SJSA1 (cell line): ENCODE measurements at places on chromosomes 12 and 14. TPM values are rescaled to one million over a fixed set of nuclear protein-coding genes. Genes with fewer than 3 reads are reported as not detected.

DNA sequence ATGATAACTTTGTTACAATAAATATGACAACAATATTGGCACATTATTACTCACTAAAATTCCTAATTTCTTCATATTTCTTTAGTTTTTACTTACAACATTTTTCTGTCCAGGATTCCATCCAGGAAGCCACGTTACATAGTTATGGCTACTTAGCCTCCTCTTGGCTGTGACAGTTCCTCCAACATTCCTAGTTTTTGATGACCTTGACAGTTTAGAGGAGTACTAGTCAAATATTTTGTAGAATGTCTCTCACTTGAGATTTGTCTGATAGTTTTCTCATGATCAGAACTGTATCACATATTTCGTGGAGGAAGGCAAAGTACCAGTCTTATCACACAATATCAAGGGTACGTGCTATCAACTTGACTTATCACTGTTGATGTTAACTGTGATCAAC, 29.8 kb upstream of the LIN7A start:
- no peak for DNase-seq

Gene SMCO3
- total RNA-seq, result 0.16 TPM in 1 of 2 replicates, not detected in the other

Gene OR4Q2
- not detected in 2 replicates for total RNA-seq

Gene EML5
- 0.03 TPM in 1 of 2 replicates, not detected in the other for total RNA-seq

DNA sequence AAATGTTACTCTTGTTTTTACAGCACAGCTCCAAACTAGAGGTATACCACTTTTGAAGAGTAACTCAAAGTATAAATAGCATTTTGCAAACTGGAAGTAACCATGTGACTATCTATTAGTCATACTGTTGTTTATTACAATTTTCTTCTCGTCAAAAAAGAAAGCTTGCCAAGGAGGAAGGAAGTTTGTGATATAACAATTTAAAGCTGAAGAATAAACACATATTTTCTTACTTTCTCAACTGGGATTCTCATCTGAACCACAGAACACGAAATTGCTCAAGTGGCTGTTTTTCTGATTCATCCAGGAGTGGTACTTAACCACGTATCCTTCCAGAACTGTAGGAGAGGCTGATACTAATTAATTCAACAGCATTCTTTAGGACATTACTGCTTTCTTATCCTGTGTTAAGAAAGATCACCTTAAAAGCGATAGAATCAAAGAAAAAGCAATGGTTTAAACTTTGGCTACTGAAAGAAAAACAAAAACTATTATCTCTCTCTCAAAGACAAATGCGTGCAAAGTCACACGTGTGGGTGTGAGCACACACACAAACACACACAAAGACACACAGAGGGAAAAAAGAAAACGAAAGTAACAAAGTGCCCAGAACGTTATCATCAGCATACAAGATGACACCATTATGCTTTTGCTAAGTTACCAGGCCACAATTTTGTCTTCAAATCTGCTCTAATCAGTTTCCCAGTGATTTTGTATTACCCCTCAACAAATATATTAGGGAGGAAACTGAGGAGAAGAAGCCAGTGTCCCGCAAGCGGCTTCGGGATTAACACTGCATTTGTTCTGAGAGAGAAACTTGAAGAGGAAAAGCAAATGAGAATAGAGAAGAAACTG, at the start of gene CLEC2B:
CLEC2B (minus strand) TSS at position 48 of the 855 bp plus-strand sequence.
- peak; percentile 59 for DNase-seq

GRCh38 chr12:6688543-6688998, 604 bp downstream of the ZNF384 start:
- no peak for DNase-seq

Gene ARHGAP9
- 30.6 TPM in 2 replicates for total RNA-seq

DNA sequence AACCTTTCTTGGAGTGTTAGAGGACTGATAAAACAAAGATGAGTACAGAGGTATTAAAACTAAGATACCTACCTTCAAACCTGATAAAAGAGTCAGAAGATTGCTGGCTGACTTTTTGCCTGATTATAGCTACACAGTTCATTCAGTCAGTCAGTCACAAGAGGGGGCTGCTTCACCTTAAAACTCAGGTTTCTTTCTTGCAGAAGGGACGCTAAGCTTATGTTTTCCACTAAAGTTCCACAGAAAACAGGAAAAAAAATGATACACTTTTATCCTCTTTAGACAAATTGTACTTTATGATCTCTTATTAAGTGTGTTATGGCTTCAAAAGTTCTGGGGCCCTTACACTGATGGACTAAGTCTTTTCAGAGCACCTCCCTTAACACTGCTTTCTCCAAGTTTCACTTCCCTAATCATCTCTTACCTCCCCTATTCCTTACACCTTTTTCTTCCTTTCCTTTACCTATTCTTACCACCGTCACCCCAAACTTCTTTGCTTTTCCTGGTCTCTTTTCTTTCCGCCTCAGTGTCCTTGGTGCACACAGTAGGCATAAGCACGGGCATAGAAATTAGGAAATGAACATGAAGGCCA, 448.7 kb upstream of the OR4E1 start:
- DNase-seq, result no peak

Gene KLRC2
- total RNA-seq, result not detected in 2 replicates

DNA sequence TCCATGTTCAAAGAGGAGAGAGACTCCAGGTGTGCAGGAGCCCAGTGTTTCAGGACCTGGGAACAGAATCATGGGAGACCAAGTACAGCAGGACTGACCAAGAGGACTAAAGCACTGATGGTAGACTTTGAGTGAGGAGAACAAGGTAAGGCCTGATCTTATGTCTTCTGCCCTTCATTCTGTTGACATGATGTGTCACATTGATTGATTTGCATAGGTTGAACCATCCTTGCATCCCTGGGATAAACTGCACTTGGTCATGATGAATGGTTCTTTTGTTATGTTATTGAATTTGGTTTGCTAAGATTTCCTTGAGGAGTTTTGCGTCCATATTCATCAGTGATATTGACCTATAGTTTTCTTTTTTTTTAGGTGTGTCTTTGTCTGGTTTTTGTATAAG, 497.0 kb downstream of the TMEM121 start:
- DNase-seq, result no peak

Gene ADGRD1
- total RNA-seq, result 1.0 TPM in 1 of 2 replicates, not detected in the other

DNA sequence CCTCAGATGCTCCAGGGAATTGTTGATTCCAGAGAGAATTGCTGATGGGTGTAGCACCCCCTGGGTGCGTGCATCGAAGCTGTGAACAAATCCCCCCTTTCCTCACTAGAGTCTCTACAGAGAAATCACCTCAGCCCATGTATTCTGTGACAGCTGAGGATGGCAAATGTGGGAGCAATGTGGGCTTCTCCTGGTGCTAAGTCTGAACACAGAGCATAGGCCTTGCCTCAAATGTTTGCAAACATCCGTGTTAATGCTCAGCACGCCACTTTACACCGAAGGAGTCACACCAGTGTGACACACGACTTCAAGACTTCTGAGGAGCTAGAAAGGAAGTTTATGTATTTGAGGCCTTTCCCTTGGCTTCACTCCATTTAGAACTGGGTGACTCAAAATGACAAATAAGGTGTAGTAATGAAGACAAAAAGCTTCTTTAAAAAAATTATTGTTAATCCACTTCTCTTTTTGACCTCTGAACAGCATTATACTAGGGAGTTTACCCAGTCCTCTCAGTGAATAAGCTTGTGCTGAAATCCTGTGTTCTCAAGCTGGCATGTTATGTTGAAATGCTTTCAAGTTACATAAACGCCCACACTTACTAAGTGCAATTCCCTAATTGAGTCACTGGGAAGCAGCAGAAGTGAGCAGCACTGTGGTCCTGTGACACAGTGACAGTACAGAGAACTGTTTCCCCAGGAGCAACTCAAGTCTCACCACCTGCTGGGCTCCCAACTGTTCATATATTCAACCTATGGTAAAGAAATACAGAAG, 92.9 kb downstream of the FAR2 start:
- DNase-seq, result no peak

Gene APOF
- total RNA-seq, result not detected in 2 replicates

DNA sequence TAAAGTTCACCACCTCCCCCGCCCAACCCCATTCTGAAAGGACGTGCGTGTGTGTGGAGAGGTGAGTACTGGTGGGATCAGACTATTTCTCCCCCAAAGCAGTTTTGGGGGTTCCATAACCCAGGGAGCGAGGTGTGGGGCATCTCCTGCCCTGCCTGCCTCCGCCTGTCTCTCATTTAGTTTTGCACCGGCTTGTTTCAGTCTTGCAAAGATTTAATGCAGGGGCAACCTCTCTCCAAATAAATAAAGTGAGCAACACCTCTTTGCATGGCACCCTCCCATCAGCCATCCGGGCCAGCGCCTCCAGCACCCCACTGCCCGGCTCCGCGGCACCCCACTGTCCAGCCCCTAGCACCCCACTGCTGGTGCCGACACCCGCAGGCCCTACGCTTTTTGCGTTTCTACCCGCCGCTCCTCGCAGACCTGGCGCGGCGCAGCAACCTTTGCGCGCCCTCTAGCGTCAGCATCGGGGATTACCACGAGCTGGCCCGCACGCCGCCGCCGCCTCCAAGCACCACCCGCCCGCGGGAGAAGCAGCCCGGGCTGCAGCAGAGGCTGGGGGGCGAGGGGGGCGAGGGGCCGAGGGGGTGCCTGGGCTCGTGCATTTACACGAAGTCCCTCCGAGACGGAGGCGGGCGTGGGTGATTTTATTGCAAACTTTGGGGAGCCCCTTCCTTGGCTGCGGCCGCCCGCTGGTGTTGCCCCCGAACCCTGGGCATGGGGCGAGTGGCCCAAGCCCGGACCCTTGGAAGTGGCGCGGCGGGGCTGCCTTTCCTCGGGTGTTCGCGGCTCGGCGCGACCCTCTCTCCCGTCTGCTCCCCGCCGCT, 55.8 kb upstream of the VRK1 start:
- DNase-seq, result peak; percentile 55

Gene INSM2
- total RNA-seq, result not detected in 2 replicates

DNA sequence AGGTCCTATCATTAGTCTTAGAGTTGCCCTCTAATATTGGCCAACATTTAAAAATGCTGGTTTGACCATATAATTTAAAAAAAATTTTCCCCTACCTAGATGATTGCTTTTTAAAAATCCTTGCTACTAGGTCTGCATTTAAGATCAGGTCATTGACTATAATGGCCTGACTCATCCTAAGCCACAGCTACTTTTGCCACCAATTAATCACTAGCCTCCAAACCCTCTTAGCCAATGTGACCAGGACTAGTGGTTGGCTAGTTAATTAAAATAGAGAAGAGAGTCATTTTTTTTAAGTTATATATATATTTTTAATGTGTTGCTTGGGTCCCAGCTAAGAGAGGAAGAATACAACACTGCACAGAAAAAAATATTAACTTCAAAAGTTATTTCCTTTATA, 57.5 kb downstream of the SOS2 start:
- DNase-seq, result no peak

DNA sequence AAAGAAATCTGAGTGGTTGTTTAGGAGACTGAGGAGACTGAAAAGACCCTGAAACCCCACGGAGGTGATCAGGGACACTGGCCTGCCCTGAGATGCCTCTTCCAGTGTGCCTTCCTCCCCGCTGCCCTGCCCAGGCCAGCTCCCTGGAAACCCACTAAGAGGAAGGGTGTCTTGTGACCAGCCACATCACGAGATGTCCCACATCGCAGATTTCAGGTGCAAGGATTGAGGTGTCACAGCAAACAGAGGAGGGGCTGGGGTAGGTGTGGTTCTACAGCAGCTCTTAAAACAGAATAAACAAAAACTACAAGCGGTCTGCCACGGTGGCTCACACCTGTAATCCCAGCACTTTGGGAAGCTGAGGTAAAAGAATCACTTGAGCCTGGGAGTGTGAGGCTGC, 184.3 kb upstream of the C14orf180 start:
- no peak for DNase-seq

DNA sequence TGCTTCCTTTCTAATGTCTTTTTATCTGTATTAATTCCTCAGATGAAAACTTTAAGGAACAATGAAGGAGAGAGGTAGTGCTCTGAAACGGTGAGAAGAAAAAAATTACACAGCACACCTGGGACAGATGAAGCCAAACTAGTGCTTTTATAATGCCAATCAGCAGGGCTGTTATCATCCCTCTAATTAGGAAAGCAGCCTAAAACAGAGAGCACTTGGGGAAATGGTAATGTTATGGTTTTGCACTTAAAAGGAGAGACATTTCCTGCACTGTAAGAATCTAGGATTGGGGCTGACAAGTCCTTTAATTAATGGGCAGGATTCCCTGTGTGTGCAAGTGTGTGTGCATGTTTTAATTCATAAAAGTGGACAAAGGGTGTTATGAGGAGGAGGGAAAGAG, 4.8 kb upstream of the LMO3 start:
- no peak for DNase-seq

- DNase-seq, result no peak
Observed at GRCh38 chr12:45560689-45561088, 168.8 kb upstream of the ARID2 start.

GRCh38 chr14:24279301-24280186, 8.1 kb upstream of the RABGGTA start:
- no peak for DNase-seq

- DNase-seq, result no peak
Observed at GRCh38 chr12:16828891-16829290, 222.9 kb upstream of the LMO3 start.

- DNase-seq, result no peak
Observed at GRCh38 chr14:26855077-26855753, 257.4 kb upstream of the NOVA1 start.

DNA sequence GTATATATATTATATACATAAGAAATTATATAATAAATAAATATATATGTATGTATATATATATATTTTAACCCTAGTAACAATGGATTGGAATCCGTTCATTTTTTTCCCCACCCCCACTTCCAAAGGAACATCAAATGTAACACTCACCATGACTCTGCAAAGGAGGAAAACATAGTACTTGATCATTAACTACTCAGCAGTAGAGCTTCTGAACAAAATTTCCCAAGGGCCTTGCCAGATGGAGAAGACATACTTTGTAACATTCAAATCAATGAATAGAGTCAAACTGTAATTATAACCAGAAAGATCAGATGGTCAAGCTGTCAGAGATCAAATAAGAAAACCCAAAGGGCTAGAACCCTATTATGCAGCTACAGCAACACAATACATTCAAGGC, 126.0 kb upstream of the CNTN1 start:
- DNase-seq, result no peak

DNA sequence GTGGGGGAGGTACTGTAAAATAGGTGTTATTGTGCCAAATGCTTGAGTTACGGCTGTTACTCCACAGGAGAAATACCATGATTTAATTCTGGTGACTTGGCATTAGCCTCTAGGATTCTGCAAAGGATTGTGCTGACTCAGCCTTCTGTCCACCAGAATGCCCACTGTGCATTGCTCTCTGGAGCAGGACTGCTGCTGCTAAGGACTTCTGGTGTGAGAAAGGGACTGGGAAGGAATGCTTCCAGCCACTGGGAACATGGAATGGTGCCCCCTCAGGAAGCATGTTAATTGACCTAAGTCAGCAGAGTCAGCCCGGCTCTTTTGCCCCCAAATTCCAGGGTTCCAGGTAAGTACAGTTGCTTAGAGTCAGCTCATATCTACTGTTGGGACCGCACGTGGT, 32.9 kb downstream of the ZFHX2 start:
- DNase-seq, result no peak

GRCh38 chr14:46581036-46581671, 70.4 kb downstream of the RPL10L start:
- peak; percentile 3 for DNase-seq

Gene CLEC2D
- 3.4 and 6.9 TPM in 2 replicates for total RNA-seq
